ENCODE measurements at places on chromosomes 6 and 20. TPM values are rescaled to one million over a fixed set of nuclear protein-coding genes. Genes with fewer than 3 reads are reported as not detected.

GRCh38 chr20:36092398-36093024 is 62.0 kb upstream of the EPB41L1 start:
- H3K4me1 ChIP-seq, result peaks cover 13% of the 10 kb centered on the region
- peak overlapping the region; percentile 63 for H3K27ac ChIP-seq
- peak; percentile 63 for DNase-seq
- peak overlapping the region; percentile 90 for H3K4me3 ChIP-seq
- H3K27me3 ChIP-seq, result peaks cover 26% of the 10 kb centered on the region

DNA sequence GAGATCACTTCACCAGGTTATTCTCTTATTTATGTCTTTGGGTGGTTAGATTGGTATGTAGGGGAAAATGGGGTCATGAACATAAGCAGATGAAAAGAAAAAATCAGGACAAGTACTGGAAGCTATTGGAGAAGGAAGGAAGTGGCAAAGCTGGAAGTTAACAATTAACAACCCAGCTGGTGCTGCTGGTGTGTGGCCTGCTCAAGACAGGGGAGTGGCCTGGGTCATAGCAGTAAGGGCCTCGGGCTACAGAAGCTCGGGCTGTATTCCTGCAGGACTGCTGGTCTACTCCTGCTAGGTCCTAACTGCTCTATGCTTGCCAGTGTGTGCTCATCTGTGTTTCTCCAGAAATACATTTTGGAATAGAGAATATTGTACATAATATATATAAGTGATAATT is 19.6 kb downstream of the MYLIP start:
- peaks cover 26% of the 10 kb centered on the region for H3K4me1 ChIP-seq
- DNase-seq, result no peak
- no peak overlapping the region for H3K27ac ChIP-seq
- peaks cover 65% of the 10 kb centered on the region for H3K36me3 ChIP-seq

DNA sequence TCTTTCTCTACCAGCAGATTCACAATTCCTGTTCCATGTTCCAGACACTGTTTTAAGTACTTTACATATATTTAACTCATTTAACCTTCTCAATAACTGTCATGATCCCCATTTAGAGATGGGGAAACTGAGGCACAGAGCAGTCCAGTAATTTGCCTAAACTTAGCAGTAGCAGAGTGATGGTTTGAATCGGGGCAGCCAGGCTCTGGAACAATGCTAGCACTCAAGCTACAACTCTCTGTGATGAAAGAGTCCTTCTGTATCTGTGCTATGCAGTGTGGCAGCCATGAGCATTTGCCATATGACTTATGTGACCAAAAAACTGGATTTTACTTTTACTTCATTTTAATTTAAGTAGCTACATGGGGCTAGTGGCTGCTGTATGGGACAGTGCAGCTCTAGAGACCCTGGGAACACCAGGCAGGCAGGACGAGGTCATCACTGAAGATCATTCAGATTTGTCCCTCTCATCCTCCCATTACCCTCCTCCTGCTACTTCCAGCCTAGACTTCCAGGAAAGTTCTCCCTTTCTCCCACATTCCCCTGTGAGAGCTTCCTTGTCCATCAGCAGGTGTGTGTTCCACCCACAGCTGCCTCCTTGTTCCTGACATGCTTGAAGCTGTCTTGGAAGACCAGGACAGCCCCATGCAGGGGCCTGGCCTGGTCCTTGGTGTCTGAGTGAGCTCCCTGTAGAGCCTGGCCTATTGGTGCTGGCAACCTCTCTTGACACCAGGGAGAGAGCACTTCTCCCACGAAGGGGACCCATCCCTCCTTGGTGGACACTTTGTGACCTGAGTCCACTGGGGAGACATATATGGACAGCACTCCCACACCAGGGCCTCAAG is 157.0 kb downstream of the MRPL14 start:
- no peak overlapping the region for H3K4me3 ChIP-seq
- H3K36me3 ChIP-seq, result no peaks in the 10 kb centered on the region
- peaks cover 10% of the 10 kb centered on the region for H3K27me3 ChIP-seq
- DNase-seq, result no peak
- no peak overlapping the region for H3K27ac ChIP-seq

DNA sequence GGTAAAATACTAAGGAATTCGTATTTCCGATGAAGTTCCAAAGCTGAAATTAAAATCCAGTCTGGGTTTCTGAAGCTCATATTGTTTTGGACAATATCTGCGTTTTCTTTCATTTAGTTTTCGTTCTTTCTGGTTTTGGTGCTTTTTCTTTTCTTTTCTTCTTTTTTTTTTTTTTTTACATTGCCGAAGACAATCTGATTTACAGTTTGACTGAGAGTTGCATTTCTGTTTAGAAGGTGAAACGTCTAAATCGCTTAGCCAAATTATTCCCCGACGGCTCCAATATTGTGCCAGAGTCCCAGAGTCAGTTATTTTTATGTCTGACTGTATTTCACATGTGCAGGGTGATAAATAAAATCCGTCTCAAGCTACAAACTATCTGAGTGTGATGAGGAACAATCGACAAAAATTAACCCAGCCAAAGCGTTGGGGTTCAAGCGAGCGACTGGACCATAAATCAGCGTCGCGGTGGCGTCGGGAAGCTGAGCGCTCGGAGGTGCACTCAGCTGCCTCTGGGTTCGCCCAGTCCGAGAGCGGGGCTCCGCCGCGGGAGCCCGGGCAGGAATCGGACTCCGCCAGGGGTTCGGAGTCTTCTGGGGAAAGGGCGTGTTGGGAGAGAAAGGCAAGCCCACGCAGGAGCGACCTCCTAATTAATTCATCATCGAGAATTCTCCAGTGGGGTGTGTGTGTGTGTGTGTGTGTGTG is 8.2 kb upstream of the TBX18 start:
- DNase-seq, result no peak
- no peak overlapping the region for H3K27ac ChIP-seq
- no peaks in the 10 kb centered on the region for H3K36me3 ChIP-seq
- peak overlapping the region; percentile 37 for H3K4me3 ChIP-seq

GRCh38 chr6:131382631-131383030 is 190.4 kb upstream of the ARG1 start:
- no peak for DNase-seq
- H3K27me3 ChIP-seq, result no peaks in the 10 kb centered on the region
- H3K4me1 ChIP-seq, result peaks cover 21% of the 10 kb centered on the region
- H3K27ac ChIP-seq, result no peak overlapping the region
- H3K4me3 ChIP-seq, result no peak overlapping the region
- no peaks in the 10 kb centered on the region for H3K36me3 ChIP-seq

DNA sequence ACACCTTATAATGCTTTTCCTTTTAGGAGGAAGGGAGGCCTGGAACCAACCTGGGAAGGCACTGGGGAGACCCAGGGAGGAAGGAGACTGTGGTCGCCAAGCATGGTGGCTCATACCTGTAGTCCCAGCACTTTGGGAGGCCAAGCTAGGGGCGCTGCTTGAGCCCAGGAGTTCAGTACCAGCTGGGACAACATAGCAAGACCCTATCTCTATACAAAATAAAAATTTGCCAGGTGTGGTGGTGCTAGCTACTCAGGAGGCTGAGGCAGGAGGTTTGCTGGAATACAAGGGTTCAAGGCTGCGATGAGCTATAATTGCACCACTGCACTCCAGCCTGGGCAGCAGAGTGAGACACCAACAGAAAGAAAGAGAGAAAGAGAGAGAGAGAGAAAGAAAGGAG is 36.2 kb downstream of the PPP1R14C start:
- no peak overlapping the region for H3K4me3 ChIP-seq
- no peak for DNase-seq
- no peak overlapping the region for H3K27ac ChIP-seq
- peaks cover 25% of the 10 kb centered on the region for H3K4me1 ChIP-seq
- no peaks in the 10 kb centered on the region for H3K27me3 ChIP-seq

DNA sequence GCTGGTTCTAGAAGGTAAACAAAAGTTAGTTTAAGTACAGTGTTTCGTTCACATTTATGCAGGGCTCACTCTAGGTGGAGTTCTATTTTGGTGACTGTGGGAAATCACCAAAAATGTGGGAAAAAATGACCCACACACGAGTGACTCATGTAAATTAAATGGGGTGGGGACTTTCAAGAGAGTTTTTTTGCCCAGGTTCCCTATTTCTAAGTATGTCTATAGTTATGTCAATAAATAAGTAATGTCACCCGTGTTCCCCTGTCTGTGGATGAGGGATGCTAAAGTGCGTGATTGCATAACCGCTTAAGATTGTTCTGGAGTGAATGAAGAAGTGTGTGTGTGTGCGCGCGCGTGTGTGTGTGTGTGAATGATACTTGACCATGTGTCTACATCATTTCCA is 69.1 kb downstream of the MYB start:
- H3K36me3 ChIP-seq, result no peaks in the 10 kb centered on the region
- DNase-seq, result no peak
- H3K27ac ChIP-seq, result no peak overlapping the region
- H3K27me3 ChIP-seq, result peaks cover 7% of the 10 kb centered on the region
- no peak overlapping the region for H3K4me3 ChIP-seq

DNA sequence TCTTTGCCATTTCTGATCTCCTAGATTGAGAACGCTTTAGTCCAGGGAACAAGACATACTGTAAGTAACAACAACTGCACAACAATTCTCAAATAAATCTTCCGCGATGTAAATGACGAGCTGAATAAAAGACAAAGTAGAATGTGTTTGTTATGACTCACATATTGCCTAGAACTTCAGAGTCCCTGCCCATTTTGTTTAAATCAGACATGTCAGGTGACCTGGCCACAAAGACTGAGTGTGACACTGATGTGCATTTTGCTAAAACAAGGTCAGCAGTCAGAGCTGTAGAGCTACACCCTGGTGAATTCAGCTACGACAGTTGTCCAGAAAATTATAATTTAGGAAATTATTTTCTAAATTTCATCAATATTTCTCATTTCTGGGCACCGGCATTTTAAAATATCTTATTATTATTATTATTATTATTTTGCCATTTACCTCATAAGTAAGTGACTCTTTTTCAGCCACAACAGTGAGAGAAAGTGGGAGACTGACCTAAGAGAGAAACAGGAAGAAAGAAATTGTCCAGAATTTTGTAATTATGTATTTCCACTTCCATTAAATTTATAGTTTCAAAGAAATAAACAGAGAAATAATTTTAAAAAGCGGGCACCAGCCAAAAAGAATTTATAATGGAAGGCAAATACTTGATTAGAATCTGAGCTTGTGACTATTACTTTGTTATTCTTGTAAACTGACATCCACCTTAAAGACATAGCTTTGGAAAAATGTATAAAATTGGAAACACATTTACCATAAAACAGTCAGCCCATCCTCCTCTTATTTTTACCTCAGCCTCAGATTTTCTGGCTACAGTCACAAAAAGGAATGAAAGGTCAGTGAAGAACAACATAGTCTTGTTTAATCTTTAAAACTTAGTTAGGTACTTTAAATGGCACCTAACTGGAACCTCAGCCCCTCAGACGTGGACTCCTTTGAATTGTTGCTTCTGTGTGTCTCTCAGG is 157.0 kb upstream of the CITED2 start:
- peak overlapping the region; percentile 88 for H3K27ac ChIP-seq
- DNase-seq, result no peak
- H3K27me3 ChIP-seq, result no peaks in the 10 kb centered on the region
- H3K4me1 ChIP-seq, result peaks cover 34% of the 10 kb centered on the region

DNA sequence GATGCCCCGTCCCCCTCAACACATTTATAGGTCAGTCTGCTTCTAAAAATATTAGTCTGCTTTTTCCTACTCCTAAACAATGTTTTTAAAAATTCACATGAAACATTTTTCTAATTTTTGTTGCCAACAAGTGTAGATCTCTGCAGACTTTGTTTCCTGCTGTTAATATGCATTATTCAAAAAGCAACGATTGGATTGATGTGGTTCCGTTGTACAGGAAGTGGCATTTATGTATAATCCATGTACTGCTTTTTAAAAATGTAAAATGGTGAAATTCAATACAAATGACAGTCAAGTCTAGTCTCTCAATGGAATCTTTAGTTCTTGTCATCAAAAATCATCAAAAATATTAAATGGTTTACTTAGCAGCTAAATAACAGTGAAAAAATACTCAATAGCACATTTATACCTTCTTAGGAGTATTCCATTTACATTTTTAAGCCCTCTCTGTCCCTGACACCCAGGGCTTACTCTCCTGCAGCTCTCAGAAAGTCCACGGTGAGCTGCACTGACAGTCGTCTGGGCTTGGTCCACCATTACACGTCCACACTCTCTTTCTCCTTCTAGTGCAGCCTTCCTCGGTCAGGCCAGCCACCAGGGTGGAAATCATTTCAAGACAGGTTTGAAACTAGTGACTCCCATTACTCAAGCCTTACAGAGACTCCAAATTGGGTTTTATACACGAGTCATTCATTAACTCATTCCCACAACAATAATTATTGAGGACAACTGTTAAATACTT is 211.5 kb downstream of the TMEM200A start:
- H3K4me3 ChIP-seq, result no peak overlapping the region
- DNase-seq, result no peak
- H3K4me1 ChIP-seq, result peaks cover 2% of the 10 kb centered on the region

- DNase-seq, result no peak
- H3K36me3 ChIP-seq, result no peaks in the 10 kb centered on the region
- H3K4me1 ChIP-seq, result peaks cover 10% of the 10 kb centered on the region
- H3K27ac ChIP-seq, result no peak overlapping the region
- no peaks in the 10 kb centered on the region for H3K27me3 ChIP-seq
Measured at GRCh38 chr6:106739387-106739786, 110.0 kb downstream of the QRSL1 start.

DNA sequence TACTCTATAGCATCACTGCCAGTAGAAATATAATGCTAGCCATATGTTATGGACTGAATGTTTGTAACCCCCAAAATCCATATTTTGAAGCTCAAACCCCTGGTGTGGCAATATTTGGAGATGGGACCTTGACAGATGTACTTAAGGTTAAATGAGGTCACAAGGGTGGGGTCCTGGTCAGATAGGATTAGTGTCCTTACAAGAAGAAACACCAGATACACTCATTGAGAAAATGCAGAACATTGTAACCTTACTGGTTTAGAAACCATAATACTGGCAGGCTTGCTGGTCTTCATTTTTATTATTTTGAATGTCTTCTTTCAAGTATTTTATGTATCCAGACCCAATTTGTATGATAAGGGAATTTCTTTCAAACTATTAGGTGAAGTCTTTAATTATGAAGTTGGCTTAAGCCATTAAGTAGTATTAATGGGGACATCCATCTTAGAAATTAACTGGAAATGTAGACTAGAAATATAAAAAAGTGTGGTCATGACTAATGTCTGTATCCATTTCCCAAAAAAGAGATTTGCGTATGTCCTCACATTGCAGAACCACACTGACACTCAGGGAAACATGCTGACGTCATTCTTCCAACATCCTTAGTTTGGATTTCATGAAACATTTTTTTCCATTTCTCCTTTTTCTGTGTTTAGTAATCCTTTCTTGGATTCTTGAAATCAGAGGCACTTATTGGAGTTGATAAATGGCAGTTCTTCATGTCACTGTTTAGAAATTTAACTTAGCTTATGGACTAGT is 32.4 kb downstream of the SLC16A10 start:
- peaks cover 8% of the 10 kb centered on the region for H3K36me3 ChIP-seq
- peaks cover 11% of the 10 kb centered on the region for H3K4me1 ChIP-seq
- no peak overlapping the region for H3K4me3 ChIP-seq
- H3K27me3 ChIP-seq, result no peaks in the 10 kb centered on the region
- no peak overlapping the region for H3K27ac ChIP-seq

- H3K4me3 ChIP-seq, result no peak overlapping the region
- no peak for DNase-seq
- no peaks in the 10 kb centered on the region for H3K4me1 ChIP-seq
- H3K36me3 ChIP-seq, result no peaks in the 10 kb centered on the region
- no peaks in the 10 kb centered on the region for H3K27me3 ChIP-seq
- H3K27ac ChIP-seq, result no peak overlapping the region
Measured at GRCh38 chr6:124524491-124525200, 437.6 kb upstream of the RNF217 start.

GRCh38 chr6:47669684-47670513 is 28.5 kb upstream of the ADGRF4 start:
- H3K36me3 ChIP-seq, result no peaks in the 10 kb centered on the region
- no peaks in the 10 kb centered on the region for H3K27me3 ChIP-seq
- H3K4me1 ChIP-seq, result peaks cover 37% of the 10 kb centered on the region
- DNase-seq, result no peak

Gene PCMTD2
- 111 TPM for total RNA-seq

Measured in mesothelial cell of epicardium (in vitro differentiated cells).